ENCODE measurements at places on chromosomes 13 and 19.

GRCh38 chr13:113846636-113847318 is 17.1 kb downstream of the GAS6 start:
- no peak for DNase-seq

DNA sequence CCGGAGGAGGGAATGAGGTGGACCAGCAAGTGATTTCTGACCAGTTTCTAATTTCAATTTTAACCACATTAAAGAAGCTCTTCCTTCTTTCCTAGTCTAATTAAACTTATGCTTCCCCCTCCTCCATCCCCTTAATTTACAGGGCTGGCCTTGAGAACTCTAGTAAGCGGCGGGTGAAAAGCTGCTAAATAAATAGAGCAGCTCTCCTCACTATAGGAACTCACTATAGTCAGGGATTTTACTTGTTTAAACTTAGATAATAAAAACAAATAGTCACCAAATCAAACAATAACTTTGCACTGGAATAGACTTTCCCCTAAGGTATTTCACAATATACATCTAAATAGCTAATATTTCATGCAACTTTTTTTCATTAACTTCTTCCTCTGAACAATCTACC is 1838.2 kb upstream of the PRR20A start:
- no peak for DNase-seq

GRCh38 chr13:48644951-48645350 is 8.8 kb upstream of the CYSLTR2 start:
- no peak for DNase-seq

DNA sequence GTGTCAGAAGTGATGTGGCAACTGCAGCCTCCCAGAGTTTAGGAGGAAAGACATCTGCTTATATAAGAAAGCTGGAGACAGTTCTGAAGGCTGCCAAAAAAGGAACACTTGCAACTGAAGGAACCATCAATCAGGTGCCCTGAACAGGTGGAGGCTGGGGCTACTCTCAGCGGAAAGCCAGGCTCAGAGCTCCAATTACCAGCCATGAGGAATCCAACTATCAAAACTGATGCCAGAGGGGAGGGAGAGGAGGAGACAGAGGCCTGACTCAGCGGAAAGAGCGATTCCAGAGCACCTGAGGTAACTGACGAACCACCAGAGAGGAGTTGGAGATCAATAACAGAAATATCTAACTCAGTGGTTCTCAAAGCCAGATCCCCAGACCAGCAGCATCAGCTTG is 24.3 kb downstream of the LEUTX start:
- no peak for DNase-seq

DNA sequence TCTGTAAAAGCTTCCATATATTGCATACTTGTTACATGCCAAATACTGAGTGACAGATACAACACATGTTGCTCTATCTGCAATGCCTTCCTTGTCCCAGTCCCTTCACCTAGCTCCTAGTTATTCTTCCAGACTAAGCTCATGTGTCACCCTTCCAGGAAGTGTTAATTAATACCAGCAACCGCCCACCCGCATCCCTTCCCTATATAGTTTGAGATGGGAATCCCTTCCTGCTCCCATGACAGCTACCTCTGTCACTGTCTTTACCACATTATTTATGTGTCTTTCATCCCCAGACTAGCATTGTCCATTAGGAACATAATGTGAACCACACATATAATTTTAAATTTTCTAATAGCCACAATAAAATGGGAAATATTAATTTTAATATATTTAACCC is 49.5 kb upstream of the FRY start:
- DNase-seq = no peak

- no peak for DNase-seq
Observed at GRCh38 chr19:53311044-53311443, 22.5 kb upstream of the ZNF845 start.

DNA sequence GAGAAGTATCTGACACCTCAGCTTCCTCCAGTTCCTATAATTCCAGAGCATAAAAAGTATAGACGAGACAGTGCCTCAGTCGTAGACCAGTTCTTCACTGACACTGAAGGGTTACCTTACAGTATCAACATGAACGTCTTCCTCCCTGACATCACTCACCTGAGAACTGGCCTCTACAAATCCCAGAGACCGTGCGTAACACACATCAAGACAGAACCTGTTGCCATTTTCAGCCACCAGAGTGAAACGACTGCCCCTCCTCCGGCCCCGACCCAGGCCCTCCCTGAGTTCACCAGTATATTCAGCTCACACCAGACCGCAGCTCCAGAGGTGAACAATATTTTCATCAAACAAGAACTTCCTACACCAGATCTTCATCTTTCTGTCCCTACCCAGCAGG is 3.1 kb downstream of the KLF5 start:
- no peak for DNase-seq

- DNase-seq = no peak
Observed at GRCh38 chr19:690203-690602, 5.0 kb downstream of the PRSS57 start.

GRCh38 chr13:108176685-108177274 is 38.6 kb downstream of the LIG4 start:
- no peak for DNase-seq

GRCh38 chr19:18905513-18906236 is 9.7 kb upstream of the CERS1 start:
- DNase-seq = no peak

Measured in stimulated activated CD4-positive, alpha-beta T cell treated with anti-CD3 and anti-CD28 coated beads, Interleukin-15, amount 100 ng/mL, for 1 hour (primary cell).